Right lung (tissue), 10 donors: ENCODE measurements at places on chromosomes 12 and 14.
A peak's percentile ranks its signal among the peaks of the same experiment; 100 is the strongest.

DNA sequence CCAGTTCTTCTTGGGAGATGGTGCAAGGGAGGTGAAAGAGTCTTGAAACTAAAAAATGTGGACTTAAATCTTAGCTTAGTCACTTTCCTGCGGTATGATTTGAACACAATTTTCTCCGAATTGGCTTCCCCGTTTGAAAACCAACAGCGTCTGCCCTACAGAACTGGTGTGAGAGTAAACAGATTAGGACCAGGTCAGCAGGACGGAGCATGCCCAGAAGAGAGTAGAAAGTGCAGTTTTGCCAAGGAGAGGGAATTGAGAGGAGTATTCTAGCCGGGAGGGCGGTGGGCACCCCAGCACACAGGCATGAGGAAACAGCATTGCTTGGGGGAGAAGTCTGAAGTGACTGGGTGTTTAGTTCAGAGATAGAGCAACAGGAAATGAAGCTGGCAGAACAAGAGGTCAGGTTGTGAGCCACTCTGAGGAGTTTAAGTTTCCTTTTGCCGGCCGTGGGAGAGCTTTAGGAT, 927.1 kb downstream of the VRK1 start:
- DNase-seq = no peak

- DNase-seq = no peak
These were observed 1.4 kb upstream of the PCED1B start for GRCh38 chr12:47078086-47078395.

DNA sequence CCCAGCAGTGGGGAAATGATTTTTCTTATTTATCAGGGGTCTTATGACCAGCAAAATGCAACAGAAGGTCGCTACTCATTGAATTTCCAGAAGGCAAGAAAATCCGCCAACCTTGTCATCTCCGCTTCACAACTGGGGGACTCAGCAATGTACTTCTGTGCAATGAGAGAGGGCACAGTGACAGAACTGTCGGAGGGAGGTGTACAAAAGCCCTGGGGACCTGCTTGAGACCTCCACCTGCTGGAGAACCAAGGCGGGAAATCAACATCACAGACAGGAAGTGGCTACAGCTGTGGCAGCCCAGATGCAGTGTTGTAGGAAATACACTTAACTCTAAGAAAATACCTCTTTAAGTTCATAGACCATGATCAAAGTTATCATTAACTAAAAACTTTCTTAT, 250.9 kb upstream of the OR4E1 start:
- DNase-seq = no peak

- no peak for DNase-seq
These were observed 46.1 kb downstream of the CPM start for GRCh38 chr12:68886636-68887572.

DNA sequence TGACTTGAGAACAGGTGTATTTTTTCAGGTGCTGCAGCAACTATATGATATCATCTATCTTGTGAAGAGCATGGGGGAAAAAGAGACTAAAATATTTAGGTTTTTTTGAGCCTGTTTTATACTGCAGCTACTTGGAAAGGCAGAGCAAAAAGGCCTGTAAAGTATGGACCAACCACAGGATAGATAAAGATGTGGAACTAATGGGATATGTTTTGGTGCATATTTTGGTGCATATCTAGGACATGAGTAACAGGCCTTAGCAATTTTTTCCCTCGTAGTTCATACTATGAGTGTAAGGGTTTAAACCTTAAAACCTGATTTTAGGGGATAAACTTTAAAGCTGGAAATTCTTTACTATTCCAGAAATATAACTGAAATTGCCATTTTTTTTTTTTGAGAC, 6.0 kb upstream of the GTSF1 start:
- no peak for DNase-seq

DNA sequence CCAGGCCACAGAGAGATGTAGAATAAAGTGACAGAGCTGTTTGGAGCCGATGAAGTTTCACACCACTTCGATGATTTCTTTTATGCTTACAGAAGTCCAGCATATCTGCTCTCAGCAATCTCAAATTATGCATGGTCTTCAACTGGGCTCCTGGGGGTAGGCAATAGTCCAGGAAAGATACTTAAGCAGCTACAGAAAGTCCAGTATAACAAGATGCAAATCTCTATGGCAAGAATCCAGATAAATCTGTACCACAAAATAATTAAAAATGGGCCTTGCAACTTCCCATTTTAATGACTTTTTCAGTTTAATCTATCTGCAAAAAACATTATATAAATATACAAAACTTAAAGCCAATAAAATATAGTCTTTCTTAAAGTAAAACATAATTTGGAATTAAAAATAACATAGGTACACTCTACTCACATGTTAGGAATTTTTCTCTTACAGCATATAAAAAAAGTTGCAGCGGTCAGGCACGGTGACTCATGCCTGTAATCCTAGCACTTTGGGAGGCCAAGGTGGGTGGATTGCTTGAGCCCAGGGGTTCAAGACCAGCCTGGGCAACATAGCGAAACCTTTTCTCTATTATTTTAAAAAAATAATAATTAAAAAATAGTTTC, 20.5 kb upstream of the RAD51AP1 start:
- no peak for DNase-seq

DNA sequence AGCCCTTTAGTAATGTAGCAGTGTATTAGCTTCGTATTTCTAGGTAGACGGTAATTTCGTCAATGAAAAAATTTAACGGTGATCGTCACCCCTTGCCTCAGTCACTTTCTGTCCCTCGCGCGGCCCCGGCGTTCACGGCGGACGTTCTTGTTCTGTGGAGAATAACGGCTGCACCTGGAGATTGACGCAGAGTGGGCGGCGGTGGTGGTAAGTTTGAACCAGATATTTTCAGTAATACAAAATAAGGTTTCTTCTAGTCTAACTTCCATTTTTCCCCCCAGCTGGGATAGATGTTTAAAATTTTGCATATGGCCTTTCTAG, 341 bp downstream of the ZNF10 start:
- no peak for DNase-seq

- no peak for DNase-seq
These were observed 77.7 kb downstream of the NTS start for GRCh38 chr12:85951823-85952222.

DNA sequence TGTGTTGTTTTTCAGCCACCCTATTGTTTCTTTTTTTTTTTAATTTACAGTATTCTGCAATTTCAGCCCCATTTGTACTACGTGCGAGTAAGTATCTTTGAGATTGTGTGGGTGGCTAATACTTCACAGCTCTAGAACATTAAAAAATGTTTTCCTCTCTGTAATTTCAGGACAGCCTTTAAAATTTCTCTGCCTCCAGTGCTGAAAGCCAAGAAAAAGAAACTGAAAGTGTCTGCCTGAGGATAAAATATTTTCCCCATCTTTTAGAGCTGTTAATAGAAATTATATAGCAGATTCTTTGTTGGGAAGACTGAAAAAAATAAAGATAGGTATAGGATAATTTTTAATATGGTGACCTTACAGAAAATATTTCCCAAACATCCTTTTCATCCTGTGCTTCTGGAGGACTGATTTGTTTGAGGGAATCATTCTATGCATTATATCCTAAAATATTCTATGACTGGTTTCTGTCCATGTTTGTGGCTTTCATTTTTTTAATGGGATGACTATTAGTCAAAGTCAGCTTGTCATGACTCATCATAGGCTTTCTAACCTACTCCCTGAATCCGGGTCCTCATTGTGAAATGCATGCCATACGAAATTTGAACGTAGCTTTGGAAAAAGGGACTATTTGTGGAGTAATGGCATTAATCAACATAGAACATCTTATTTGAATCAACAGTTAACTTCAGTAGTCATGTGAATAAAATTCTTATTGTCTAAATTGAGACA, 10.8 kb upstream of the TCTN2 start:
- DNase-seq = no peak

DNA sequence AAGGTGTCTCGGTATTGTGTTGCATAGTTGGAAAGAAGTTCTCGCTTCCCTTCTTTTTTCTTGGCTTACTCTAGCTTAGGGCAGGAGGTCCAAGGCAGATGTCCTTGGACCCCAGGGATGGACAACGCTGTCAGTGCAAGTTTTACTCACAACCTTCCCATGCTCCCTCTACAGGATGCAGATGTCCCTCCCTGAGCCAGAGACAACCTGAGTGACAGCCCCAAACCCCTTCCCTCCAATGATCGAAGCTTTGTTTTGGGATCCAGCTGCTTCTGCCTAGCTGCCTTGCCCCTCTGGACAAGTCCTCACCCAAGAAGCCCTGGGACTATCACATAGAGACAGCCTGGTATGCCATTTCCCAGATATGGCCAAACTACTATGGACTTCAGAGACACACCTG, 112.0 kb upstream of the RAP1B start:
- no peak for DNase-seq

DNA sequence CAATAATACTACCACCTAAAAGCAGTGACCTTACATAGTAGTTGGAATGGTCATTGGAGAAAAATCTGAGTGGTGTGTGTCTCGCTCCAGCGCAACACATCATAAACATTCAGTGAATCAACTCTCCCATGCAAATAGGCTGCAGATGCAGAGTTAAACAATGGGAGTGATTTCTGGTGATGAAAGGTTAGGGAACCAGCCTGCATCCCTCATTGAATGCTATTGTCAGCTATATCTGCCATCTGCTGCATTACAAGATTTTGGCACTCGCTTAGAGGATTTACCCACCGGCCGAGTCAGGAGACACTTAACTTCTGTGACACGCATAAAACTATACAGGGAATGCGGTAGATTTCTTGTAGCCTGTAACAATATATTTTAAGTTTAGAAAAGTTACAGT, 900.9 kb downstream of the FLRT2 start:
- DNase-seq = no peak

DNA sequence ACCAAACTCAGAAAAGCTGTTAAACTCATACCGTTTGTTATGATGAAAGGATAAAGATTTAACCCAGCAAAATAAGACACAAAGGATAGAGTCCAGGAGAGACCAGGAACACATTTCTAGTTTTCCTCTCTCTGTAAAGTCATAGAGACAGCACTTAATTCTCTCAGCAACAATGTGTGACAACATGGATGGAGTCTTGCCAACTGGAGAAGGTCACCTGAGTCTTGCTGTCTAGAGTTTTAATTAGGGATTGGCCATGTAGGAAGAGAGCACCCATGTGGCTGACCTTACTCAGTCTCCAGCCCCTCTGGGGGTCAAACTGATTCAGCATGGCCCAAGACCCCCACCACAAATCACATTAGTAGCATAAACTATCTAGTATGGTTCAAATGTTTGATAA, 151.0 kb upstream of the ATF7IP start:
- DNase-seq = no peak

DNA sequence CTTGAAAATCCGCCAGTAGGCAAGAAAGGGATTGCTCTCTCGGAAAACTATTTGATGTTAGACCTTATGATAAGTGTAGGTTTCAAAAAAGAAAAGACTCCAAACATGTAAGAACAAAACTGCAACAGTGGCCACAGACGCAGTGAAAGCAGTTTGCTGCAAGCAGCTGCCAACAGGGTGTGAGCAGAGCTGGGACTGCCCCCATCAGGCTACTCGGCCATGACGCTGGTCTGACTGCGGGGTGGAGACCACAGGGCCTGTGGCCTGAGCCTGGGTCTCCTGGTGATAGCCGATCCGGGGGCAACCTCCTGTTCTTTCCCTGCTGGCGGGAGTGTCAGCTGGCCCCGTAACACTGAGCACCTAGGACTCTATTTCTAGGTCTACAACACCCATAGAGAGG, 63.2 kb downstream of the AMN start:
- DNase-seq = no peak

DNA sequence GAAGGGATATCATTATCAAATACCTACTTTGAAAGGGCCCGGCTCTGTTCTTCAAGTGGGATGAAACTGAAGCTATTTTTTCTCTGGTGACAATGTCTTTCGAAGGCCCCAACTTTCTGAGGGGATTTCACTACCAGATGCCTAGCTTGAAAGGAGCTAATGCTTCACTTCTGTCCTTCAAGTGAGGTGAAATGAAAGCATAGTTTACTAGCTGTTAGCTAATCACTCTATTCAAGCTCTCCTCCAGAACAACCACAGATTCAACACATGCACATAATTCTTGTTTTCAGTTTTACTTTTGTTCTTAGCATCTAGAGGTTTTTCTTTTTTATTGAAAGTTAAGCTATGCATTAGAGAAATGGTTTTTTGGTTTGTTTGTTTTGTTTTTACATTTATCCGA, 571.4 kb downstream of the NOVA1 start:
- DNase-seq = no peak

- no peak for DNase-seq
These were observed 555 bp upstream of the RTN1 start for GRCh38 chr14:59871166-59871495.

DNA sequence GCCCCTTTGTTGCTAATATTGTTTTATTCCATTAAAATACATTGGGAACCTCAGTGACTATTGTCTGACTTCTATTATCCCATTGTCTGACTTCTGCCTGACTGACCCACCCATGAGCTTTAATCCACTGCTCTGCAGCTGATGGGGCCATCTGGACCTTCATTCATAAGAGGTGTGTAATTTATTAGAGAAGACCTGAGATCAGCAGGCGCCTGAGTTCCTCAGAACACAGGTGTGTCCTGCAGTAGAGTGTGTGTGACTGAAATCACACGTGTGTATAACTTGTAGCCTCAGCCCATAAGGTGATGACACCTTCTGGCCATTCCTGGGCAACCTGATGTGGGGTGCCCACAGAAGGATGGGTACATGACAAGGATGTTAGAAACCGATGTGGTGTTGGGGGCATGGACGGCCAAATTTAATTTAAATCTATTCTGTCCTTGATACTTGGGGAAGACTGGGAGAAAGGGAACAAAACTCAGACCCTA, 821.0 kb downstream of the TMEM121 start:
- DNase-seq = no peak

DNA sequence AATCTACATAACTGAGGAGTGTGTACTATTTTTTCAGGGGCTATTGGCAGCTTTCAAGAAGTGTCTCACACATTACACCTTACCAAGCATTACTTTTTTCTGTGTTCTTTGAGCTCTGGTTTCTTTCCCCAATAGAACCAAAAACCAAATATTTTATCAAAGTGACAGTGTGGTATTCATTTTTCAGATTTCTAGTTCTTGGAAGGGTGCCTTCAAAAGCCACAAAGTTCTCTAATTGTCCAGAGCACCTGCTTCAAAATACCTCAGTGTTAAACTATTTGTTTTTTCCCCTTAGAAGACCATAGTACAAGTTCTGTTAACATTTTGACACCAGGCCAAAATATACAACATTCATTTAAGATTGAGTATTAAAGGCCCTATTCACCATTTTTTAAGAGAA, 515.7 kb downstream of the ETNK1 start:
- DNase-seq = peak; percentile 10

- peak; percentile 89 for DNase-seq
These were observed 3.6 kb upstream of the RHOF start for GRCh38 chr12:121796855-121797751.

GRCh38 chr14:101790232-101790631, 28.7 kb downstream of the PPP2R5C start:
- no peak for DNase-seq
